Adrenal gland (tissue), 19 donors: ENCODE measurements at places on chromosomes 5 and 9. TPM values are rescaled to one million over a fixed set of nuclear protein-coding genes. Genes with fewer than 3 reads are reported as not detected.
A peak's percentile ranks its signal among the peaks of the same experiment; 100 is the strongest.

The BRINP1 gene
- total RNA-seq, result 4.1 TPM

DNA sequence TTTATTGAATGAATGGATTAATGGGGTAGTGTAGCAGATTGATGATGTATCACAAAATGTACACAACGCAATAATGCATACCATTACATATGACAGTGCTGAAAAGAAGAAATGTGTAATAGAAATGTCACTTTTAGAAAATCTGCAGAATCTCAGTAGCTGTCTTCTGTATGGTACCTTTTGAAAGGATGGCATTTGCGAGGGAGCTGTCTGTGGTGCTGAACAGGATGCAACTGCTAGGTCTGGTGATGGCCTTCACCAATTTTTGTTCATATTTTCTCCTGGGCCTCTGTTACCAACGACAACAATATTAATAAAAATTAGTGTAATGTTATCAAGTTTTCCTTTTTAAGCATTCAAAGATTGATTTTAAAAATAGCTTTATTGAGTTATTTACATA, 36.2 kb upstream of the OTULIN start:
- peak; percentile 34 for DNase-seq

The IFNA2 gene
- not detected for total RNA-seq

DNA sequence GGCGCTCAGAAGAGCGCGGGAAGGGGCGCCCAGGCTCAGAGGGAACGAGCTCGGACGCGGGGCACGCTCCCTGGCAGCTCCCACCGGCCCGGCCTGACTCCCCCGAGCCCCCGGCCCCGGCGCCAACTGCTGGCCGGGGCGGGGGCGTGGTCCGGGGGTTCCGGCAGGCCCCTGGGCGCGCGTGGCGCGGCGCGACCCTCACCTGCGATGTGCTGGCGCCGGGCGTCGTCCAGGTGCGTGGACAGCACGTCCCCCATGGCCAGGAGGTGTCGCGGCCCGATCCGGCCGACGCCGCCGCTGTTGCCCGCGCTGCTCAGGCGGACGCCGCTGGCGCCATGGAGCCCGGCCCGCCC, 43.5 kb upstream of the STXBP1 start:
- no peak for DNase-seq

- no peak for DNase-seq
Observed at GRCh38 chr5:90944116-90944515, 385.5 kb downstream of the ADGRV1 start.

The HAVCR2 gene
- 20.5 TPM for total RNA-seq

- DNase-seq, result peak; percentile 53
Observed at GRCh38 chr5:151738125-151738848, 20.1 kb downstream of the ATOX1 start.

The FOXD4L5 gene
- total RNA-seq, result 0.11 TPM

- no peak for DNase-seq
Observed at GRCh38 chr9:109997682-109998081, 210.3 kb downstream of the C9orf152 start.

DNA sequence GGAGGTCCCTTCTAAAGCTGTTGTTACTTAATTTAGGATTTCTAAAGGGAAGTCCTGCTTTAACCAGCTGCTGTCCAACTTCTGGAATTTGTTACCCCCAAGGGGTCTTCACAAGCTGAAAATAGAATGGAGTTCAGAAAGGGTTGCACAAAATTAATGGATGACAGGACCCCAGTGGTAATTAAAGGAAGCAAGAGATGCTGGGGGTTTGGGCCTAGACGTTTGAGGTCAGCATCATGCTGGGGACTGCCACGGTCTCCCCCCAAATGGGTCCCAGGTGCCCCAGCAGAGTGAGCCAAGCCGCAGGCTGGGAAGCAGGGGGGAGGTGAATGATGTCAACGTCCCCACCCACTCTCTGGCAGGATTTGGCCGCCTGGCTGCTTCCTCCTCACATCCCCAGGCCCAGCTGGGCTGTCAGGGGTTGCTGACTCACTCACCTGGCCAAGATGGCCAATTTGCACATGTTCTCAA, 97.5 kb upstream of the ARAP3 start:
- no peak for DNase-seq

DNA sequence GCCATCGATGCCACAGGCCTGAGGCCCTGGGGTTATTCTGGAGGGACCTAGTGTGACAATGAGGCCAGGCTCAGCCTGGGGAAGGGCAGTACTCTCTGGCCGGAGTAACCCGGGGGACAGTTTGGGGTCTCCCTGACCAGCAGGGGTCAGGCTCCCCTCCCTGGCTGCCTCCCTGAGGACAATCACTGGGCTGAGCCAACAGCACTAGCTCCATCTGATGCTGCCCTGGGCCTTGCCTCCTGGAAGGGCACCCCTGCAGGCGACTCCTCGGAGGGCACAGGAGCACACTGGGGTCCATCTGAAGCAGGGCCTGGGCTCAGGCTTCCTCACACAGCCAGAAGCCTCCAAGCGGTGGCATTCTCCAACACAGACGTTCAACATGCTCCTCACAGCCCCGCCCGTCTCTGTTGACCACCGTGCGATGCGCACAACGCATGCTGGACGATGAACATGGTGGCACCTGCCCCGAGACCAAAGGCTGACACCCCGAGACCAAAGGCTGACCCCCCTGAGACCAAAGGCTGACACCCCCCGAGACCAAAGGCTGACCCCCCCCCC, 68.3 kb downstream of the ADAMTS2 start:
- DNase-seq, result no peak

The IFNA14 gene
- total RNA-seq, result not detected

- DNase-seq, result no peak
Observed at GRCh38 chr5:44506561-44506960, 117.3 kb upstream of the FGF10 start.

DNA sequence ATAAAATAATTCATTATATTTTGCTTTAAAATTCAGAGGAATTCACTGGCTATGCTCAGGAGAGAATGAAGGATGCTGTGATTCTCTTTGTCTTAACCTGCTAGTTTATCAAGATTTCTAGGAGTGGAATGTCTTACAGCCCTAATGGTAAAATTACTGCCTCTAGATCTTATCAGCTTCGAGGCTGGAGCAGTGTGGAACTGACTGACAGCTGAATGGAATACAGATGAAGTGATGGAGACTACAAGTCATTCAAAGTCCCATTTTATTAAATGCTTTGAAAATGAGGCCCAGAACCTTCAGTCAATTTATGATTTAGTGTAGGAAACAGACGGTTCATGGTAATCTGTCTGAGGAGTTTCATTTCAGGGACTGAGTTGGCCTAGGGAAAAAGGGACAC, 202.1 kb downstream of the RFX3 start:
- DNase-seq, result no peak

The SPEF2 gene
- 13.3 TPM for total RNA-seq

- no peak for DNase-seq
Observed at GRCh38 chr9:115328677-115329076, 210.7 kb upstream of the TNC start.

DNA sequence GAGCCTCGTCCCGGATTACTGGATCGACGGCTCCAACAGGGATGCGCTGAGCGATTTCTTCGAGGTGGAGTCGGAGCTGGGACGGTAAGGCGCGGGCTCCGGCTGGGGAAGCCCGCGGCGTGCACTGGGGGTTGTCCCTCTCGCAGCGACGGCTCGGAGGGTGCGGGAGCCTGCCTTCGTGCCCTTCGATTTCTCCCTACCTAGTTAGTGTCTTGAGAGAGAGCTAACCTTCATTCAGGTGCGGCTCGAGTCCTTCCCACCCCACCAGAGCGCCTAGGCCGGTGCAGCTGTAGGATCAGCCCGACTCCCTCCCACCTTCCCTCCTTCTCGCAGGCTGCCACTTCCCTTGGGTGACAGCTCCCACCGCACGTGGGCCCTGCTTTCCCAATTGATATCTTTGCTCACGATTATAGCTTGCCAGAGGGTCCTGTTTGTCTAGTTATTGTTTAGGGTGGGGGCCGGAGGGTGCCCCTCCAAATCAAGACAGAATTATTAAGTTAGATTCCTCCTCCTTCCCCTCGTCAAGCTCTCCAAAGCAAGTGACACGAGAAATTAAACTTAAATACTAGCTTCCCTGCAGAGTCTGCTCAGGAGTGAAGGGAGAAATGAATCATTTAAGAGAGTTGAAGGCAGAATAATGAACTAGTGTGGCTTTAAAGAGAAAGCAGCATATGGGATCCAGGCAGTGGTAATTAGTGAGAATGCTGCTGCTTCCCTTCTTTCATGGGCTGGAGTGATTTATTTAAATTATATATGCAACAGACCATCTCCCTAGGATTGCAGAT, 569 bp downstream of the CAMK4 start:
- no peak for DNase-seq

GRCh38 chr9:4604678-4605095, 57.4 kb upstream of the PLPP6 start:
- peak; percentile 88 for DNase-seq

DNA sequence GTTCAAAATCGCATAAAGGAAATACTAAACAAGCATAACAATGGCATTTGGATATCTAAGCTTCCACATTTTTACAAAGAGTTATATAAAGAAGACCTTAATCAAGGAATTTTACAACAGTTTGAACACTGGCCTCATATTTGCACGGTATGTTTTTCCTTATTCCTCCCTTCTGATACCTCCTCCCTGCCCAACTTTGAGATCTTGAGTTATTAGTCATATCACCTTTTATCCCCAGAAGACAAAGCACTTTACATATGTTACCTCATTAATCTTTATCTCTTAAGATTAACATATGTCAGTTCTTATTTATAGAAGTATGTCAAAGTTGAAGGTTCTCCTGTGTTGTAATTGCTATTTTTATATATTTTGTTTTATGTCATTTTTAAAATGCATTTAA, 29.8 kb downstream of the TDRD7 start:
- no peak for DNase-seq

The SLC6A3 gene
- not detected for total RNA-seq

The TSSK1B gene
- not detected for total RNA-seq

- no peak for DNase-seq
Observed at GRCh38 chr9:136944212-136944518, 373 bp downstream of the FBXW5 start.

The CDH9 gene
- total RNA-seq, result not detected
